ENCODE measurements at places on chromosomes 5 and 9.

DNA sequence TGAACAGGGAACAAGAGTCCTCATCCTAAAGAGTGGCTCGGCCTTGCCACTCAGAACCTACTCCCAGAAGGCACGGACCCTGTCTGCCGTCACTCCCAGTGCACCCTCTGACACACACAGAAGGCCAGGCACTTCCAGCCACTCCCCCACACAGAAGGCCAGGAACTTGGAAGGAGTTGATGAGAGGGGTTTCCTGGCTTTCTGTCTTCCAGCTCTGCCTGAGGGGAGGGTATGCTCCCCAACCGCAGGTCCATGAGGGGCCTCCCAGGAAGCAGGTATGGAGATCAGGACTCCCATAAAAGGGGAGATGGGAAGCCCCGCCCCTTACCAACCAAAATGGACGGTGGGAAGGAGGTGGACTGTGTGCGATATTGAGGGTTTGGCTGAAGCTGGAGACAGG lies 247.6 kb upstream of the IRX4 start:
- no peak for DNase-seq

GRCh38 chr5:126965061-126965475 lies 65.3 kb downstream of the MARCHF3 start:
- peak; percentile 81 for DNase-seq

DNA sequence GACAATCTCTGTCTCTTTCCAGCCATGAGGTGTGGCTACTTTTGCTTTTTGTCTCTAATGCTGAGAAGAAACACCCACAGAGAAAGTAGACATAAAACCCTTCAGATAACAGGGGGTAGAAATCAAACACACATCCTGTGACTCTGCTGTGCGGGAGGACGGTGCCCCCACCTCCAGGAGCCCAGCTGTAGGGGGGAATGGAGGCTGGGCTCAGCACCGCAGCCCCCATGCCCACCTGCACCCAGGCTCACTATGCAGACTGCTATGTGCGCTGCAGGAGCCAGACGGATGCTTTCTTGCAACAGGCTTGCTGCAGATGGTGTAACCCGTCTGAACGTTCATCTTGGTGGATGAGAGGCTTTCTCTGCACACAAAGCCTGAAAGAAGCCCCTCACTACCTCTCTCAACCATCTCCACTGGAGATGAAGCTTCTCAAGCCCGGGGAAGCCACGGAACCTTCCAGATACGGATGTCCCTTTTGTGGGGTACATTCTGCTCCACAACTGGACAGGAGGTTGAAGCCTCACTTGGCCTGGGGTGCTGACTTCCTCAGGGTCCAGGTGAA lies 207.2 kb downstream of the GADD45G start:
- DNase-seq: no peak

DNA sequence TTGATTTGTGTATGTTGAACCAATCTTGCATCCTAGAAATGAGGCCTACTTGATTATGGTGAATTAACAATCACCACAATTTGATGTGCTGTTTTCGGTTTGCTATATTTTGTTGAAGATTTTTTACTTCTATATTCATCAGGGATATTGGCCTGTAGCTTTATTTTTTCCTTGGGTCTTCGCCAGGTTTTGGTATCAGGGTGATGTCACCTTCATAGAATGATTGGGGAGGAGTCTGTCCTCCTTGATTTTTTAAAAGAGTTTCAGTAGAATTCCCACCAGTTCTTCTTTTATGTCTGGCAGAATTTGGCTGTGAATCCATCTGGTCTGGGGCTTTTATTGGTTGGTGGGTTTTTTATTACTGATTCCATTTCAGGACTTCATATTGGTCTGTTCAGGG lies 115.2 kb downstream of the CPLANE1 start:
- DNase-seq: peak; percentile 45

DNA sequence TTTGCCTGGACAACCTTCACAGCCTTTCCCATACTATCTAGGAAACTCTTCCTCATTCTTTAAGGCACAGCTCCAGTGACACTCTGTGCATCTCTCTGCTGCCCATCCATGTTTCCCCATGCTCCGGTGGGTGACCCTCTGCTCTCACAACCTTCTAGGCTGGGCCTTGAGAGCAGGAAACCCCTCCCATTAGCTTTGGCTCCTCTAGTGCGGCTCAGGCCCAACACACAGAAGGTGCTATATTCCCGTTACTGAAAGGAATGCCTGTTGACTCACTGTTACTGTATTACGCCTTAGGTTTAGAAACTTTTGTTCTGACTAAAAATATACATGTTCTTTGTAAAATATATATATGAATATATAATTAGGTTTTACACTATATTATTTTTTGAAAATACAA lies 8.1 kb upstream of the CCL28 start:
- no peak for DNase-seq

- no peak for DNase-seq
These were observed 20.3 kb downstream of the LMX1B start for GRCh38 chr9:126633881-126634558.

DNA sequence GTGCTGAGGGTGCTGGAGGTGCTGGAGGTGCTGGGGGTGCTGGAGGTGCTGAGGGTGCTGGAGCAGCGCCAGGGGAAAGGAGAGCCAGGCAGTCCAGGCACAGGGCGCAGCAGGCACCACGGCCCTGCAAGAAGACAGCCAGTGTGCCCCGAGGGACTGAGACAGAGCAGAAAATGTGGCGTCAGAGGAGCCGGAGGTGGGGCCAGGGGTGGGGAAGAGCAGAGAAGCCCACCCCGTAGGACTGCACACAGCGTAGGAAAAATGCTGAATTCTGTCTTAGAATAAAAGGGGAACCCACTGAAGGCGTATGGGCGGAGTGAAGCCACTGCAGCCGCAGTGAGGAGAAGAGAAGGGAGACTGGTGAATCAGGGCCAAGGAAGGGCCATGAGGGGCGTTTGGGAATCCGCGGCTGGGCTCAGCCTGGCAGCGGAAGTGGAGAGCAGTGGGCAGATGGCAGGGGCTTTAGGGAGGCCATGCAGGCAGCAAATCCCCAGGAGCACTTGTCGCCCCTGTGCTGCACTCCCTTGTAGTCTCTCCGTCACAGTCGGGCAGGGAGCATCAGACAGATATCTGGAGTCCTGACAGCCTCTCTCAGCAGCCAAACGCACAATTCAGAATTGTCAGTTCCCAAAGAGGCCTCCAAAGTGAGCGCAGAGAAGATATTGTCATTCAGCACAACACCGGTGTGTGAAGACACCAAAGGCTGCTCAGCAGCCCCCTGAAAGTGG lies 35.9 kb upstream of the LECT2 start:
- DNase-seq: no peak

- DNase-seq: no peak
These were observed 204.4 kb upstream of the IER5L start for GRCh38 chr9:129382281-129383018.

DNA sequence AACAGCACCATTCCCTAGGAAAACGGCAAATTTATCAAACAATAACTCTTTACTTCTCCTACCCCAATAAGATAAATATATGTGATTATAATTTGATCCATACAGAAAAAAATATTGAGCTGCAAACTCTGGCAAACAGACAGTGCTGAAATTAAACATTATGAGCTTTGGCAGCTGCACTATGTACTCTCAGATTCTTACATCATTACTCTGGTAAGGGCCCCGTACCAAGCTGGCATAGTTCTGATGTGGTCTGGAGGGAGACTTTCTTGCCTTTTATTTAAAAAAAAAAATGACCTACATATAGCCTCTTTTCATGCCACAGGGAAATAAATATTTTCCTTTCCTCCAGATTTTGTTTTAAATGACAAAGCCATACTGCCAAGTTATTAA lies 95.0 kb downstream of the NR6A1 start:
- DNase-seq: no peak

GRCh38 chr9:33166231-33167083 lies 679 bp downstream of the B4GALT1 start:
- no peak for DNase-seq

DNA sequence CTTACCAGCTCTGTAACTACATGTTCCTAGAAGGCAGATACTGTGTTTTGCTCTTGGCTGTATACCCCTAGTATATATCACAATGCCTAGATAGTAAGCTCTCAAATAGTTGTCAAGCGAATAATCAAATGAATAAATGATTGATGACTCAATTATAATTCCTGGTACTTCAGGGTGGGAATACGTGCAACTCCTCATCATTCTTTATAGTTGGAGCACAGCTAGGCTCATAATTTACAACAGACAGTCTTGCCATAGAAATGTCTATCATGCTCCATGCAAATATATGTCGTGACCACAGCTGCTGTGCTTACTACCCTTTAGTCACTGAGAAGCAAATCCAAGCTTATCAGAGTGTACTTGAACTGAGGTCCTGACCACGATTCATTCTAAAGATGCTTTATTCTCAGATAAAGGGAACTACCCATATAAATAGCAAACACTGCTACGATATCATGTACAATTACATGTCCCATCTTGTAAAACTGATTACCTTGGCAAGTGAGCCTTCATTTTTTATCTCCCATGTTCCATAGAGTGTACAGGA lies 52.1 kb downstream of the STRBP start:
- DNase-seq: no peak

GRCh38 chr5:115184770-115185169 lies 15.1 kb upstream of the TRIM36 start:
- DNase-seq: peak; percentile 58

DNA sequence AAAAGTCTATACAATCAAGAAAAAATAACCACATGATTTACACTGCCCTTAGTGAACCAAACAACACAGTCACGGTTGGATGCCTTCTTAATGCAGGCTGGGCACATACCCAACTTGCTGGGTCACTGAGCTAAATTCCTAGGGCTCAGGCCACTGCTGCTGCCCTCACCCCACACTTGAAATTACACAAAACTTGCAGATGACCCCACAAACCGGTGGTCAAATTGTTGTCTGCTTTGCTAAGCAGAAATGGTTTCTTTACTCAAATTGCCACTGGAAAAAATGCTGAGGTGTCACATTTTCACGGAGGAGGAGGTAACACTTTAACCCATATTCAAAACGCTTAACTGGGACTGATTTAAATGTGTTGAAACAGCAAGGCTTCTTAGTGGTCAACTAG lies 62.4 kb downstream of the HMHB1 start:
- peak; percentile 86 for DNase-seq

Data from M059J (cell line).